ENCODE measurements at places on chromosomes 7 and 10.

DNA sequence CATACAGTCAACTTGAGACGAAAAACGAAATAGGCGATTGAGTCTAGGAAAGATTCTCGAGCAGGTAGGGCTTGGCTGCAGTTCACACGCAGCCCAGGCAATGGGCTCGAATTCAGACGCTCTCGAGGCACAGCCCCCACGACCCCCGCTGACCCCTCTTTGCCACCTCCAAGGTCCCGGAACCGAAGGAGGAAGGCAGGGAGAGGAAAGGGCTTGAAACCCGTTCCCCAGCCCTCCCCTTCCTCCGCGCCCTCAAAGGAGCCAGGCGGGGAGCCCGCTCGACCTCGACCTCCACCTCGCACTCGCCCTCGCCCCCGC is 441 bp downstream of the CCDC186 start:
- no peak for DNase-seq

- DNase-seq = no peak
Measured at GRCh38 chr7:29039821-29040578, 81.9 kb upstream of the TRIL start.

DNA sequence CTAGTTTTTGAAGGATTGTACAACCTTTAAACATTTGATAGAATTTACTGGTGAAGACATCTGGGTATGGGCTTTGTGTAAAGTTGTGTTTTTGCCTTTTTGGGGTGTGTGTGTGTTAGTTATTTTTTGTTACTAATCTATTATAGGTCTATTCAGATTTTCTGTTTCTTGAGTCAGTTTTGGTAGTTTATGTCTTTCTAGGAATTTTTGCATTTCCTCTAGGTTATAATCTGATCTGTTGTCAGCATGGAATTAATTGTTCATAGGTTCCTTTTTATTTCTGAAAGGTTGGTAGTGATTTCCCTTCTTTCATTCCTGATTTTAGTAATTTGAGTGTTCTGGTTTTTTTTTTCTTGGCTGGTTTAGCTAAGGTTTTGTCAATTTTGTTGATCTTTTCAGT is 17.7 kb downstream of the SEPTIN7 start:
- no peak for DNase-seq

DNA sequence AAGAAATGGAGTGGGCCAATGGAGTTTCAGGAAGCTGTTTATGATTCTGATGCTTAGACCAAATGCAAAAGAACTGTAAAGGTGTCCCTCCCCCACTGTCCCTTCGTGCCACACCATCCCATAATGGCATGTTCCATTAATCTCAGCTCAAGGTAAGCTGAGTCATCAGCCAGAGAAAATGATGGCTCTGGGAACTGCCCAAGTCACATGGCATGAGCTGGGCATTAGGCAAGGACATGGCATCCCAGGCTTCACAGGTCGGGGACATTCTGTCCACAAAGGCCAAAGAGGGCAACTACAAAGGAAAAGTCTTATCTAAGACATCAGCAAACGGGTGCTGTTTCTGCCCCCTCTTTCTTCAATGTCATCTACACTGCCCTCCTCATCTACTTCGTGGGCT is 44.9 kb downstream of the DLG5 start:
- DNase-seq = no peak

GRCh38 chr7:96059075-96059474 is 262.8 kb downstream of the SLC25A13 start:
- DNase-seq = no peak

GRCh38 chr10:3781468-3782145 is 3.4 kb downstream of the KLF6 start:
- DNase-seq = peak; percentile 72

GRCh38 chr7:46363688-46364087 is 442.6 kb upstream of the IGFBP3 start:
- no peak for DNase-seq

Data from HCEC 1CT (cell line).